Purkinje cell (primary cell): ENCODE measurements at places on chromosomes 6 and 20. TPM values are rescaled to one million over a fixed set of nuclear protein-coding genes. Genes with fewer than 3 reads are reported as not detected.

The TUBB2A gene
- polyA plus RNA-seq, result 204 and 321 TPM in 2 replicates

The TPD52L2 gene
- polyA plus RNA-seq, result 7.6 and 9.1 TPM in 2 replicates

The GRM1 gene
- 200 and 255 TPM in 2 replicates for polyA plus RNA-seq

The KHDC1 gene
- polyA plus RNA-seq, result 17.0 and 23.6 TPM in 2 replicates

The SLPI gene
- polyA plus RNA-seq, result not detected in 2 replicates

The AVP gene
- polyA plus RNA-seq, result not detected in 2 replicates

The IFT52 gene
- polyA plus RNA-seq, result 11.9 and 15.9 TPM in 2 replicates
